Fibroblast of lung (primary cell): ENCODE measurements at places on chromosomes 6 and 20.

DNA sequence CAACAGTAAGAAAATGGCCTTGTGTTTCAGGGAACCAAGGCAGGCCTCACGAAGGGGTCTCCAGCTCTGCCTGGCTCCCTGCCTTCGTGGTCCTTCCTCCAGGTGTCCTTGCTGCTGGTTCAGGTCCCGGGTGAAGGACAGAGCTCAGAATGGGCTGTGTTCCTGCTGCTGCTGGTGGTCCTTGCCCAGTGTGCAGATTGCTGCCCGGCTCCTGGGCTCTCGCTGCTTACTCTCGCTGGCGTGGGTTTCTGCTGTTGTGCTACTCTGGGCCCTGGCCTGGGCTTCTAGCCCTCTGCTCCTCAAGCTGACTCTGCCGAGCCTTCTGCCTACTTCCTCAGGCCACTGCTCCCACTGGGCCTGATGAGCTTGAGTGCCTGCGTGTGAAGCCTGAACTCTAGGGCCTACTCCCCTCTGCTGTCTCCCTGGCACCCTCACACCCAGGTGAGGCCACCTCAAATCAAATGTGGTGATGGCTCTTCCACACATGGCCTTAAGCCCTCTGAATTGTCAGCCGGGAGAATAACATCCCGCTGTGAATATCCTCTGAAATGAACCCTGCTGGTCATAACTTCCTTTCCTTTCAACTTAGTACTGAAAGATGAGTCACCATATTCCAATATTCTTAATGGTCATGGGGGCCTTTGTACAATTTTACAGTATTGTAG is 171.6 kb downstream of the FOXC1 start:
- DNase-seq, result peak; percentile 23

DNA sequence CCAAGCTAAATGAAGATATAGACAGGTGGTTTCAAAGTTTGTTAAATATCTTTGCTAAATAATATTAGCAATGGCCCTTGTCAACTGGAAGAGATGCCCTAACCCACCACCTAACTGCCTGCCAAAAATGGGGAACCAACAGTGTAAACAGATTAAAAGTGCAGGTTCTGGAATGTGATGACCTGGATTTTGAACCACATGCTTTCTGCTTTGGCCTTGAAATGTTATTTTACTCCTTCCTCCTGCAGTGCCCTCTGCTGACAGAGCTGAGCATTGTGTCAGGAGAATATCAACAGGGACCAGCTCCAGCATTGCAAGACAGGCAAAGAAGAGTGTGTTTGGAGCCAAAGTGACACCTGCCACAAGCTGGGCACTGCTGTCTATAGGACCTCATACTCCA is 226.6 kb downstream of the MYLK4 start:
- DNase-seq, result no peak

DNA sequence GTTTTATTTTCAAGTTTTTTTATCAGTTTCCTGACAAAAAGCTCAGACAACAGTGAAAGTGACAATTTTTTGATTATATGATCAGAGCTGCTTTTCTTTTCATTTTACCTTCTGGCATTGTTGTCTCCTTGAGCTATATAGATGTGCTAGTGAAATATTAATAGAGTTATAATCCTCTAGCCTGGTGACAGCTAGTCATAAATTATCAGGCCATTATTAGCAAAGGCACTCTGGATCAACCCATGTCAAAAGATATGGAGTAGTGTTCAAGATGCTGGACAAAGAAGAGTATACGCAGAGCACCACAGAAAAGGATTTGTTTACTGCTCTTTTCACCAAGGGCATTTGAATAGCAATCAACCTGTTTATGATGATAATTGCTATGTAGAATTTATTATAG is 1230.1 kb downstream of the HACE1 start:
- DNase-seq, result no peak

GRCh38 chr6:26104457-26105108 is 17.4 kb downstream of the HFE start:
- DNase-seq, result no peak

DNA sequence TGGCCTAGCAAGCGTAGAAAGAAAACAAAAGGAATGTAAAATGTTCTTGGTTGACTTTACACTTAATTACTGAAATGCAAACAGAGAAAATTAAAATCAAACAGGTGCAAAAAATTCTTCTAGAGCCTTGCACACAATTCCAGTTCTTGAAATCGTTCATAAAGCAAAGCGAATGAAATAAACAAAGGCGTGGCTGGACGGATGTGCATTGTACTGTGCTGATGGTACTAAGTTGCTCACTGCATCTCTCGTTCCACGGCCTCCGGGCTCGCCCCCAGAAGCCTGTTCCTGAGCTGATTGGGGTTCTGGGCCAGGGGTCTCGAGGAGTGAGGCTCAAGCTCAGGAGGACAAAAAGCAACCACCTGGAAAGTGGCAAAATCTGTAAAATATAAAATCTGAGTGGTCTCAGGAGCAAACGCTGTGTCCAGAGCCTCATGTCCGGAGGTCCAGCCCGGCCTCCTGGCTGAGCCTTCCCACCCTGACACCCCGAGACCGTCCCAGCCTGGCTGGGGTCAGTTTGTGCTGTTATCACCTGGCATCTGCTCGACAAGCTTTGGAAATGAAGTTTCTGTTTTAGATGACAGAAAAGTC is 71.3 kb downstream of the TTLL2 start:
- DNase-seq, result no peak

DNA sequence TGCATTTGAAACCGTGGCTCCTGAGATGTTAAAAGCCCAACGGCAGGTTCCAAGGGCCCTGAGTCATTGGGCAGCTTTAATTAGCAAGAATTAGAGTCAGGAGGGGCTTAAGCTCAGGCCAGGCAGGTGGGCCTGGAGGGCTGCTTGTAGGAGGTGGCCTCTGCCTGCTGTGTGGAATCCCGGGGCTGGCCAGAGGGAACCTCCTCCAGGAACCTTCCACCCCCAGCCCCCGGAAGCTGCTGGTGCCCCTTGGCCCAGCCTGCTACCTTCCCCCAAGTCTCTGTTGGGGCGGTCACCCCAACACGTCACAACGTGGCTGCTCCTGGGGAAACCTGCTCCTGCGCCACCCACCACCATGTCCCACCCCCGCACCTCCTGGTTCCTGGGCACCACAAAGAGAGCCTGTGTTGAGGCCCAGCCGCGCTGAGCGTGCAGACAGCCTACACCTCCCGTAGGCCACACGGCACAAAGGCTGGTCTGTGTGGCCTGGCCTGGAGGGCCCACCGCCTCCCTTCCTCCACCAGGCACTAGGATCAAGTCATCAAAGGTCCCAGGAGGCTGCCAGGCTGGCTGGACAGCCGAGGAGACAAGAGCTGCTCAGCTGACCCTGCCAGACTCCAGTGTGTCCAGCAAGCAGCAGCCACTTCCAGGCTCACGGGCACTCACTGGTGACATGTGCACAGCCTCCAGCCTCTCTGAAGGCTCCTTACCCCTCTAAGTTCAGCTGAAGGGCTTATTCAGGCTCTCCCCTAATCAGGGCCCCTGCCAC is 86.3 kb downstream of the SNX5 start:
- DNase-seq, result no peak

DNA sequence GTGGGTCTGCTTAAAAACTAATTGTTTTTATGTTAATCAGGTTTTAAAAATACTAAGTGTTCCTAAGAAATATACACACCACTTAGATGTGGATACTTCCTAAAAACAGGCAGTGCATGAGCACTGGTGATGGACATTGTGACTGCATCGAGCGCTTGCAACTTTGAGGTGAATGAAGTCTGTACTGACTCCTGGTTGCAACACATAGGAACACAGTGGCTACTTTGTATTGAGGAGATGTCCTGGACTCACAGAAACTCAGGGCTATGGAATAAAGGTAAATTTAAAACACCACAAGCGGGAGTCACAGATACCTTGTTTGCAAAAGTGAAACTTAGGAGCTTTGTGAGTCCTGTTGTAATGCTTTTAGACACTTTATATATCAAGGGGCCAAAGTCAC is 55.6 kb upstream of the POLR1H start:
- DNase-seq, result no peak

- DNase-seq, result peak; percentile 17
Observed at GRCh38 chr6:143872201-143872600, 7.9 kb downstream of the ZC2HC1B start.

DNA sequence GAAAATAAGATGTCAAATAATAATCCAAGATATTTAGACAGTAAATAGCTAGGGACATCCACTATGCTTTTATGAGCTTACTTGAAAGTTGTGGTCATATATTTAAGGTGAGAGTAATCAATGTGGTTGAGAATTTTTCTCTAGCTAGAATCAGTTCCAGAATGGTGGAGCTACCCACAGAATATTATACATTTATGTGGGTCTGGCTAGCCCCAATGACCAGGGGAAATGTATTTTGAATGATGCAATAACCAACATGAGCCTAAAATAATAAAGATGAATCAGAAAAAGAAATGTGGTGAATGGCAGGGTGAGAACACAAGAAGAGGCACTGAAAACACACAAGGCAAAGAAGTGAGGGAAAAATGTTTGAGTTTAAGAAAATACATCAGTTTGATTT is 325.7 kb downstream of the TBC1D32 start:
- DNase-seq, result peak; percentile 28

DNA sequence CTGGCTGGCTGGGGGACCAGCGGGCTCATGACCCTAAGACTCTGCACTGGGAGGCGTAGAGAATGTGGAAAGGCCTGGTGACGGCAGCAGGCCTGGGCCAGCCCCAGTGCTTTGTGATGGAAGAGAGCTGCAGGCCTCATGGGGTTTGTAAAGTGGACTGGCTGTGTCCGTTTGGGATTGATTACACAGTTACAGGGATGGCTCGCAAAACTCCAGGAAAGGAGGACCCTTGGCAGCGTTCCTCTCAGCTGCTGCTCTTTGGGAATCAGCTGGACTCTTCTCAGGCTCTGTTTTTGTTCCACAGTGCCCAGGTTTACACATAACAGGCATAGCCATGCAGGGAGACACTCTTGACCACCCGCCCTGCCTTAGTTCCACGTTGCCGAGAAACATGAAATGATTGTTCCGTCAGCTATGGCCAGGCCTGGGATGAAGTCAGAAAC is 89.0 kb downstream of the SLX4IP start:
- peak; percentile 54 for DNase-seq

DNA sequence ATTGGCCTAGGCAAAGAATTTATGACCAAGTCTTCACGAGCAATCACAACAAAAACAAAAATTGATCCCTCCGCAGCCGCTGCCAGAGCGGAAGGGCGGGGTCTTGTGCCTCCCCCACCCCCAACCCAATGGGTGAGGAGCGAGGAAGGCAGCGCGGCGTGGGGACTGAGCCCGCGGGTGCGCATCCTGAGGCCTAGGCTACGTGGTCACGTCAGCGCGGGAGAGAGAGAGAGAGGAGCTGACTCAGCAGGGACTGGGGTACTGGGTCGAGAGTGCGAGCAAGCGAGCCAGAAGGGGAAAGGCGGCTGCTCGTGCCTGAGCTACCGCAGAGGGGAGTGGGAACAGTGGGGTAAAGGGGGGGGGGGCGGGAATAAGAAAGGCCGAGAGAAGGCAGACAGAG is 90.1 kb upstream of the FERMT1 start:
- no peak for DNase-seq

GRCh38 chr6:4703382-4703781 is 72.8 kb upstream of the CDYL start:
- no peak for DNase-seq

DNA sequence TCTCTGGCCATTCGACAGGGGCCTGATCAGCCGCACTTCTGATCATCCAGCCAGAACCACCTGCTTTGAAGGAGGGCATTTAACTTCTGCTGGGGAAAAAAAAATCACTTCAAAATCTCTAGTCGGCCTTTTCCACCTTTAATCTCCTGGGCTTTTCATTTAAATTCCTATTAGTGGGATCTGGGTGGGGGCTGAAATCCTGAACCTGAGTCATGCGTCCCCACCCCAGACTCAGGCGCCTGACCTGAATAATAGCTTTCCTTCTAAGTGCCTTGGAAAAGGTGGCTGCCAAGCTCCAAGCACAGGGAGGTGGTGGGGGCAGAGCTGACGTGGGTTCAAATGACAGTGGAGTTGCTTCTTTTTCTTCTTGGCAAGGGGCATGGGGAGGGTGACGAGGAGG is 246.0 kb upstream of the EXOC2 start:
- DNase-seq, result no peak

DNA sequence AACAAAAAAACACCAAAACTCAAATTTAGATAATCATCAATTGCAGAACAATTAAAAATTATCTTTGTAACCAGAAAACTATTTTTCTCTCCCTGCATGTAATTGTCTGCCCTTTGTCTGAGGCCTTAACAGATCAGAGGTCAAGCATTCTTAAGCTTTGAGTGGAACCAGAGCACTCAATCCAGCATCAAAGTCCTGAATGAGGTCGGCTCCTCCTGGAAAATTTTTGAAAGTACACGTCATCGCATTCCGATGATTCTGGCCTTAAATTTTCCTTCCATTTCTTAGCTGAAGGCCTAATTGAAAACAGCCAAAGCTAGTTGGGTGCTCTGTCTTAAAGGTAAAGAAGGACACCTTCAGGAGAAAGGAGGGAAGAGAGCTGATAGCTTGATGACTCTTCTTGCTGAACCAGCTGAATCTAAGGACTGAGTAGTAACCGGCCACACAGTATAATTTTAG is 510.2 kb upstream of the SULF2 start:
- DNase-seq, result peak; percentile 87

DNA sequence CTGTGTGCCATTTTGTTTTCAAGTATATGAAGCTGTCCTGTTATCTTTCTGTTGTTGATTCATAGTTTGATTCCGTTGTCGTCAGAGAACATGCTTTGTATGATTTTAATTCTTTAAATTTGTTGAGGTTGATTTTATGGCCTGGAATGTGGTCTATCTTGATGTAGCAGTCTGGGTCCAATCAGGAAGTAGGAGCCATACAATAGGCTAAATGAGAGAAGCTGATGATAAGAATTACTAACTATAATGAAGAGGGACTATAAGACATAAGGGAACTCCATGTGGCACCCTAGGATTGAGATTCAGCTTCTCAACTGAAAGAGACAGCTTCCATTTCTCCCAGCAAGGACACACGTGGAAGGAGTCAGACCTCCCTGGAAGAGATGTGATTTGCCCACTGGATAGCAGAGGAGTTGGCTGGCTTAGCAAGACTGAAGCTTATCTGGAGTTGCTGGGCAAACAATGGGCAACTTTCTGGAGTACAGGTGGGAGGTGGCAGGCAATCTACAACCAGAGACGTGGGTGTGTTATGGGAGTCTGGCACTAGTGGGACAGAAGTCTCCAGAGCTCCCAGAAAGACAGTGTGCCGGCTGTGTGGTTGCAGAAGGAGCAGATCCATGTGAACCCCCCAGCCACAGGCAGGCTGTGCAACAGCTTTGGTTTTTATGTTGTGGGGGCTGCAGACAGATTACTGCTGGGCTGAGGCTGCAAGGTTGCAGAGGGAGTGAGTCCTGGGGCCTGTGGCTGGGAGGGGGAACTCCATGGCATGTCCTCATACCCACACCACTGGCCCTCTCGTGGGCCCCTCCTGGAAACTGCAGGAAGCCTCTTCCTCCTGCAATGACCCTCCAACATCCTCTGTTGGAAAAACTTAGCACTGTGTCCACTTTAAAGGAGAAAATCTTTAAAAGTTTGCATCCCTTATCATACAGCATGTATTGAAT is 7.1 kb downstream of the ZNF831 start:
- no peak for DNase-seq

- DNase-seq, result peak; percentile 42
Observed at GRCh38 chr6:166330612-166331011, 11.7 kb downstream of the SFT2D1 start.
